ENCODE measurements at places on chromosomes 7 and 10.

DNA sequence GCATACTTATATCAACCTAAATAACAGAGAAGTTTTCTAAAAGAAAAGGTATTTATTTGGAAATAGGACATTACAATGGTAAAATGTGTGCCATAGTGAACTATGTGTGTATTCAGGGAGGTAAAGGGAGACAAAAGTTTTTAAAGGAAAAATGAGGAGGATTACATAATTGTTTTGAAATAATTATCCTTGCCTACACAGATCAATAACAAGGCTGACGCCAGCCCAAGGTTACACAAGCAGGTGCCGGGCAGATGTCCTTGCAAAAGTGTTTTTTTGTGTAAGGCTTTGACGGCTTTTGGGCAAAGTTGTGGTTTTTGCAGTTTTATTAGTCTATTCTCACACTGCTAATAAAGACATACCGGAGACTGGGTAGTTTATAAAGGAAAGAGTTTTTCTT is 22.7 kb upstream of the SLC35B4 start:
- no peak for DNase-seq

GRCh38 chr7:54076616-54077015 is 465.6 kb upstream of the VSTM2A start:
- no peak for DNase-seq

DNA sequence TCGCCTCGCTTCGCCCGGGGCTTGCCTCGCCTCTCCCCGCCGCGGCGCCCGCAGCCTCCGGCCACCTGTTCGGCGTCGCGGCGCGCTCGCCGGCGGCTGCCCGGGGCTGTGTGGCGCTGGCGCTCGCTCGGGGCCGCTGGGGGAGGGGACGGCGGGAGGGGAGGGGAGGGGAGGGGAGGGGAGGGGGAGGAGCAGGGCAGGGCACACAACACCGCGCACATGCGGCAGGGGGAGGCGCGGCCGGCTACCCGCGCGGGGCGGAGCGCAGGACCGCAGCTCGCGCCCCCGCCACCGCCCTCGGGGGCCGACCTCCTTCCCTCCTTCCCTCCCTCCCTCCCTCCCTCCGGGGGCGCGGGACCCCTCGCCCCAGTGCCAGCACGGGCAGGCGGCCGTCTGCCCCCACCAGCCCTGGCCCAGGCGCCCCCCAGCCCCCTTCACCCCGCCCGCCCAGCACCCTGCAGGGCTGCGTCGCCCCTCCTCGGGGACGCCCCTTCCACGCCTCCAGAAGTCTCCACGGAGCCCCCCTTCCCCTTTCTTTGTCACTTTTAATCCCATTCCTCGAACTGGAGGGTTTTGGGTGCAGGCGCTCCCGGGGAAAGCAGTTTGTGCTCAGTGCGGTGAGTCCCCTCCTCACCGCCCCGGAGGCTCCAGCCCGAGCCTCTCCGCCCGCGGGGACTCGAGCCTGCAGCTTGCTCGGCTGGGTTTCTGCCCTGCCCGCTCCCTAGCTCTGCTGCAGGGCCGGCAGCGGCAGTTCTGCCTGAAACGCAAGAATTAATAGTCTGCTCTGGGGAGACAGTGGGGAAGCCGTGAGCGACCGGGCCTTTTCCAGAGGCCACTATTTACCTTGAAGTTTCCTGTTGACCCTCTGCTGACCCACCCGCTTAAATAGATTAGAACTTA is at the start of gene PARD3:
Gene PARD3 (minus strand): TSS at position 112 of the 900 bp plus-strand sequence. CDS start 301 bp downstream, outside the sequence.
- DNase-seq = no peak

DNA sequence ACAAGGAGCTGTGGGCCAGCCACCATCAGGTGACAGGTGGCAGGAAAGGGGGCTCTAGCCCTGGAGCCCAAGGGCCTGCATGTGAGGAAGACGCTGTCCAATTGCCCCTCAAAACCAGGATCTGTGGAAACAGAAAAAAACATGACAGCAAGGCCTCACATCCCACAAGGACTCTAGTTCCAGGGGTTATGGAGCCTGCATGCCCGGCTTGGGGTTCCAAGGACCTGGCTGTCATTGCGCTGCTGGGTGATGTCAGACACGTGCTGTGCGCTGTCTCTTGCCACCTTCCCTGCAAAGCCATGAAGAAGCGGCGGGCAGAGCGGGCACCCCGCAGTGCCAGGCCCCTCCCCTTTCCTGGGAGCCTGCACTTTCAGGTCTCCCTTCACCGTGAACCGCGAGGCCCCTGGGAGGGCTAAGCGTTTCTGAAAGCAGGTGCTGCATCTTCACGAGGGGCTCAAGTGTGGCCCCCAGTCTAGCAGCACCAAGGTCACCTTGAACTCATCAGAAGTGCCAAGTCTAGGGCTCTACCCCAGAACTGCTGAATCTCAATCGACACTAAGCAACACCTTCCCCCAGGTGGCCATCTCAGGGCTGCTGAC is 15.1 kb upstream of the CRYGN start:
- DNase-seq = no peak

- DNase-seq = no peak
Measured at GRCh38 chr7:128165927-128166420, 75.1 kb upstream of the LEP start.

DNA sequence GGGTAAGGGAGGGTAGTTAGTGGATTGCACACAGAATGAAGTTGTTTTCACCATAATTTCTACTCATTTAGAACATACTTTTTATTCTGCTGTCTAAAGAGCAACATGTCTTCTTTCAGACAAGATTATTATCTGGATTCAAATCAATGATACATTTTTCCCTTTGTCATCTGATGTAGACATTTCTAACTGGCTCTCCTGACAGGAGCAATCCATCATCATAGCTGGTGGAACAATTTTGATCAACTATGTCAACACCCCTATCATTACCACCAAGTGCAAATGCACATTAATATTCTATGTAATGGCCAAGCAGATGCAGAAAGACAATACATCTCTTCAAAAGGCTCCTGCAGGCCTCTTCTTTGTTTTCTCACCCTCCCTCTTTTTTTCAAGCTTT is 672.9 kb upstream of the LRRTM3 start:
- DNase-seq = no peak

DNA sequence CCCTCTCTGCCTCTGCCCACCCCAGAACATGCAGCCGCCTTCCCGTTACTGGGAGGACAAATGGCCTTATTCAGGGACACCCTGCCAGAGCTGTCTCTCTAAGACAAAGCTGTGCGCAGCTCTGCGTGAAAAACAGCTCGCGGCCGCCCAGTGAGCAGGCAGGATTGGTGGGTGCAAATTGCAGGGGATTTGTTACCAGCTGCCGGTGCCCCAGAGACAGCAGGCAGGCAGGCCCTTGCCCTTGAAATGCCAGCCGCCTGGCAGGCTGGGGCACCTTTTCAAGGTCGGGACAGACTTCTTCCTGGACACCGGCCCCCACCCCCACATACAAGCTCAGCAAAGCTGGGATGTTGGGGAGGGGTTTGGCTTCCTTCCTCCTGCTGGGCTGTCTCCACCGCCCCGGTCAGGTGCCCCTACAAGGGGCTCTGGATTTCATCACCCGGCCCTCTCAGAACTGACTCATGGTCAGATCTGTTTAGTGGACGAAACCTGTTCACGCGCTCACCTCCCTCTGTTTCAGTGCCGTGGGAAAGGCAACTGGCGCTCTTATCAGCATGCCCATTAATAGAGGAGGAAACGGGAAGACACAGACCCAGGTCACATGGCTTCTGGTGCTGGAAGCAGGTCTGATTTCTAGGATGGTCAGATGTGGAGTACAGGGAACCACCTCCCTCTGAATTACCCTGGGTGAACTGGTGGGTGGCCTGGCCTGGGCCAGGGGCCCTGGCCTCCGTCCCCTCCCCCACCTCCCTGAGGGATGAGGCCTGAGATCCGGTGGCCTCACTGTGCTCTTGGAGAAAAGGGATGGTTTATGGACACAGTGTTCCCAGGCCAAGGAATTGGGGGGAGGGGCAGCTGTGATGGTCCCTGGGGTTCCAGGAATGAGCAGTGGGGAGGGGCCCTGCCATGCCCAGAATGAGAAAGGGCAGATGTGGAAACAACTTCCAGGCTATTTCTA is 123.9 kb upstream of the PPIF start:
- DNase-seq = no peak

DNA sequence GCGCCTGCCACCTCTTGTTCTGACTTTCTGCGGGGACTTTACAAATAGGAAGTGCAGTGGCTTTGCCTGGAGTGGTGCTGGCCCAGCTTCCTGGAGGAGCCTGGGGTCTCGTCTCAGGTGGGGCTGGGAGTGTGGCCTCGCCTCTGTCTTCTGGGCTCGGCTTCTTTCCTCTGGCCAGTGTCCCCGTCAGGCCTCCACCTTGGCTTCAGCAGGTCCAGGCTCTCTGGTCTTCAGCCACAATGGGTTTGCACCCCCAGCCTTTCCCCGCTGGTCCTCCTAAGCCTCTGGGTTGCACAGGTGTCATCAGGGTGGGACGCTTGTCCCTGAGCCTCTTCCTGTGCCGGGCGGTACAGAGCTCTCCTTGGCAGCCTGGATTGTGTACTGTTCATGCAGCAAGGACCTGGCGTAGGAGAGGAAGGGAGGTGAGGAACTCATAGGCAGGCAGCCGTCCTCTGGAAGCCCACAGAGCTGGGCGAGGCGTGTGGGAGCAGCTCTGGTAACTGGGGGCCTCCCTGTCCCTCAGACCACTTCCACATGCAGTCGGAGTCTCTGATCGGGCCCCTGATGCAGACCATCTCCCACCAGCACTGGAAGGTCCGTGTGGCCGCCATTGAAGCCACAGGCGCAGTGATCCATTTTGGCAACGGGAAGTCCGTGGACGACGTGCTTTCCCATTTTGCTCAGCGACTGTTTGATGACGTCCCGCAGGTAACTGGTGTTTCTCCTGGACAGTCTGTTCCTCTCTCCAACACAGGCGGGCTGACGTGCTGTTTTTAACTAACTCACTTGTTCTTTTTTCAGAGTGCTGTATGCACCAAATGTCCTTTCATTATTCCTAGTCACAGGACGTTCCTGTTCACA is 2.3 kb upstream of the PRKAR1B start:
- no peak for DNase-seq

- peak; percentile 19 for DNase-seq
Measured at GRCh38 chr10:111598433-111599059, 521.7 kb downstream of the ADRA2A start.

GRCh38 chr7:111516612-111517011 is 45.7 kb downstream of the IMMP2L start:
- no peak for DNase-seq

DNA sequence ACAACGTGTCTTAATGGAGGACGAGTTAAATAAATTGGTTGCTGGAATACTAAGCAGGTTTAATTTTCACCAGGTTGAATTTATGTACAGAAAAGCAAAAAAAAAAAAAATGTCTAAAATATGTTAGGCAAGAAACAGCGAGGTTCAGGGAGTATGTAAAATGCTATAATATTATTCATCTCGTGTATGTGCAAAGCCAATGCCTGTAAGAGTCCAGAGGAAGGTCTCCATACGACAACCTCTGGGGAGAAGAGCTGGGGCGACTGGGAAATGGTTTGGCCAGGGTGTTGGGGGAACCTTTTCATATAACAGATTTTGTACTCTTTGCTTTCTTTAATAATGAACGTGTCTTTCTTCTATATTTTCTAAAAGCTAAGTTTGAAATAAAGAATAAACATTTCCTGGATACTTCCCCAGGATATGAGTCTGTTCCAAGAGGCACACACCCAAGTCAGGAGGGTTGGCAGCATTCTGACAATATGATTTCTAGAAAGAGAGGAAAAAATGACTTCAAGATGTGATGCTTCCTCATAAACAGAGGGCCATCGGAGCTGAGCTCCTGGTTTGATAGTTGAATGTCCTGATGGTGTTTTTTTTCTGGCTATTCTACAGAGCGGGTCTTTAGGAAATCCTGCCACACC is 208.6 kb upstream of the MGMT start:
- no peak for DNase-seq

DNA sequence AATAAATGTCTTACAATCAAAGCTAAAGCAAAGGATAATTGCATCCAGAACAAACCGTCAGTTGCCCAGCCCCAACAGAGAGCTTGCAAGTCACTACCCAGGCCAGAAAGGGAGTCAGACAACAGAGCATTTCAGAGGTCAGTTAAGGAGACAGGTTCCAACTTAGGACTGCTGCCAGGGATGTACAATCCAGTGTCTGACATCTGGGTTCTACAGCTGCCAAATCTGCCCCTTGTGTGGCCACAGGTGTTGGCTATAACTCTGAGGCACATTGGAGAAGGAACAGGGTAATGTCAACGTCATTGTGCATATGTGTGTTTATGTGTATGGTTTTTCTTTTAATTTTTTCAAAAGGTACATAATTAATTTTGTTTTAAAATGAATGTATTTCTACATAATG is 85.2 kb upstream of the GLCCI1 start:
- DNase-seq = no peak

DNA sequence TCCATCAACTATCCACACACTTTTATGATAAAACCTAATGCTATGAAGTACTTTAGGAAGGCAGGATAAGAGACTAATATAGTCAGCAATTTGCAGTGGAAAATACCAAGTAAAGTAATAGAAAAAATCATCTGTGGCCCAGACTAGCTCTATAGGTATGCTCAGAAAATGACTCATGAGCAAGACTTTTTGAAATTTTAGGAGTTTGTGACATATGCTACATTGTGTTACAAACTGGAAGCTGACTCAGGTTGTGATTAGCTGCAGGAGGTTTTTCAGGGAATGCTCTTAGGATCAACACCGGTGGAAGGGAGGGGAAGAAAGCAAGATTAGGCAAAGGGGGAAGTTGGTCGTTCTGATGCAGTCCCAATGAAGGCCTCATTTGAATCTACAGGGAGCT is 56.1 kb downstream of the FEZF1 start:
- no peak for DNase-seq

GRCh38 chr10:73095481-73096021 is 1.1 kb downstream of the P4HA1 start:
- peak; percentile 51 for DNase-seq

DNA sequence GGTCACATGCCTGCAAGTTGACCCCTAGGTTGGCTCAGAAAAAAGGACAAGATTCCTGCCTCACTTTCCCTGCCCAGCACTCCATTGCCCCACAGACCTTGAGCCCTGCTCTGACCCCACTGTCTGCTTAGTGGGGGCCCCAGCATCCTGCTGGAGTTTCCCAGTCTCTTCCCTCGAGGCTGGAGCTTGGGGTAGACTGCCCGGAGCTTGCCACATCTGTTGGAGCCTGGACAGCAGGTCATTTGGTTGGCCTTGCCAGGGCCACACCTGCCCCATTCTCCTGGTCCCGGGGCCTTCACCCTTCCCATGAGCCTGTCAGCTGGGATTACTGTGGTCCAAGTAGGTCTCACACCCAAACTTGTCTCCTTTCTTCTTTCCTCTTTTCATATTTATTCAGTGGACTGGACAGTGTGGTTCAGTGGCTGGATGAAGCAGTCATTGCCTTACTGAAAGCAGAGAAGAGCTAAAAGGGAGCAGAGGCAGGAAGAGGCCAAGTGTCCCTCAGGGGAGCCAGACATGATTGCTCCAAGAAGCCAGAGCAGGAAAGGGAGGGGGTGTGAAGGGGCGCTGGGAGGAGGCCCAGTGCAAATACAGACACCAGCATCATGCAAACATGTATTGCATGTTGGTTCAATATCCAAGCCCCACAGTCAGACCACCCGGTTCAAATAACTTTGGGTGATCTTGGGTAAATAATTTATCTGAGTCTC is 56.2 kb upstream of the CACUL1 start:
- DNase-seq = no peak

DNA sequence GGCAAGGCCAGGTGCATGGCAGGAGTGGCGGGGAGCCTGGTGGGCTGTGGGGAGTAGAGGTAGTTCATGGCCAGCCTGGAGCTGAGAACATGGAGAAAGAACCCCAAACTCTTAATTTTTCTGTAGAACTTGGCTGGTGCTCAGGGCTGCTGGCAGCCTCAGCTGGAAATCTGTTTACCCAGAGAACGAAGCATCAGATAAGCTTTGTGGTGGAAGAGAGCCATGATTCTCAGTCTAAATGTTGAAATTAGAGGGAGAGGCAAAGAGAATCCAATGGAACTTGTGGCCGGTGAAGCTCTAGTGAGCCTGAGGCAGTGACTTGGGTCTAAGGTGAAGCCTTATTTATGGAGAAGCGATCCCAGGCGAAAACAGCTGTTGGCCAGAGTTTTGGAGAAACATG is 126.4 kb downstream of the CCDC3 start:
- DNase-seq = no peak

Data from CD8-positive, alpha-beta memory T cell (primary cell).